ENCODE measurements at places on chromosomes 4 and X. TPM values are rescaled to one million over a fixed set of nuclear protein-coding genes. Genes with fewer than 3 reads are reported as not detected.

The UGT2A2 gene
- not detected for total RNA-seq

The HPGDS gene
- not detected for total RNA-seq

The IRS4 gene
- total RNA-seq, result not detected

The XK gene
- total RNA-seq, result 0.28 TPM

The MUC7 gene
- not detected for total RNA-seq

The CNGA1 gene
- total RNA-seq, result 5.1 TPM

The KLHL4 gene
- total RNA-seq, result 1.4 TPM

The BMX gene
- 0.07 TPM for total RNA-seq

The TMEM175 gene
- total RNA-seq, result 15.3 TPM

The SEPTIN11 gene
- total RNA-seq, result 50.7 TPM

The NEUROG2 gene
- total RNA-seq, result not detected

The MAB21L2 gene
- total RNA-seq, result not detected

The BLOC1S4 gene
- total RNA-seq, result 25.5 TPM

The NHSL2 gene
- total RNA-seq, result 0.07 TPM

The ZNF711 gene
- total RNA-seq, result 0.88 TPM

The UGT2B15 gene
- 1.2 TPM for total RNA-seq

The SFRP2 gene
- not detected for total RNA-seq

The SMAD1 gene
- 22.8 TPM for total RNA-seq

The IL2 gene
- total RNA-seq, result not detected

The EDA gene
- 1.5 TPM for total RNA-seq

The TAF7L gene
- not detected for total RNA-seq

The CC2D2A gene
- total RNA-seq, result 10.8 TPM

The GAGE12F gene
- not detected for total RNA-seq

The PABPC5 gene
- 0.07 TPM for total RNA-seq

The TEX13C gene
- total RNA-seq, result not detected

The PDGFC gene
- total RNA-seq, result 19.8 TPM

The AKAP14 gene
- total RNA-seq, result not detected

The FAM50A gene
- 30.7 TPM for total RNA-seq

The KCTD8 gene
- not detected for total RNA-seq

The GSPT2 gene
- 2.0 TPM for total RNA-seq

The MTNR1A gene
- total RNA-seq, result 0.21 TPM

Data from airway epithelial cell (primary cell).